Activated CD8-positive, alpha-beta T cell treated with anti-CD3 and anti-CD28 coated beads for 36 hours (primary cell): ENCODE measurements at places on chromosomes 3 and 15. TPM values are rescaled to one million over a fixed set of nuclear protein-coding genes. Genes with fewer than 3 reads are reported as not detected.

DNA sequence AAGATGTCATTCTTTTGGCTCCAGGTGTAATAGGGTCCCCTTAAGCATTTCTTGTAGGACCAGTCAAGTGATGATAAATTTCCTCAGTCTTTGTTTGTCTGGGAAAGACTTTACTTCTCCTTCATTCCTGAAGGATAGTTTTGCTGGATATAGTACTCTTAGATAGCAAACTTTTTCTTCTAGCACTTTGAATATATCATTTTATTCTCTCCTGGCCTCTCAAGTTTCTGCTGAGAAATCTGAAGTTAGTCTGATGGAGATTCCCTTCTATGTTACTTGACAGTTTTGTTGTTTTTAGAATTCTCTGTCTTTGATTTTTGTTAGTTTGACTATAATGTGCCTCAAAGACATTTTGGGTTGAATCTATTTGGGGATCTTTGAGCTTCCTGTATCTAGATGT lies 181.2 kb upstream of the HES1 start:
- DNase-seq: no peak

LMAN1L gene
- total RNA-seq: 0.11 TPM

GRCh38 chr15:62740141-62741004 lies 302.2 kb upstream of the TPM1 start:
- DNase-seq: no peak

GRCh38 chr15:39721893-39722292 lies 60.7 kb downstream of the FSIP1 start:
- no peak for DNase-seq

DNA sequence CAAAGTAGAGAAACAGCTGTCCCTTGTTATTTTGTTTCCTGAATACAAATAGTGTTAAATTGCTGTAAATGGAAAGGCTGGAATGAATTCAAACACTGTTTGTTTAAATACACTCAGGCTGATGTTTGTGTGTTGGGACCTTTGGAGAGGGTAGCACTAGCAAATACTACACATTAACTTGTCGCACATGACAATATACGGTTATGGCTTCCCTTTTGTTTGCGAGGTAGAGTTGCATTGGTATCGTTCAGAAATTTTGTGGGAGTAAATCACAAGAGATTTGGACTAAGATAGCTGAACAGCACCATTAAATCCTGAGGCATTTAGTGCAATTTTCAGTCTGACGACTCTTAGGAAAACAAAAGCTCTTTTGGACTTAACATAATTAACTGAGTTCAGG lies 213.0 kb upstream of the ROBO2 start:
- no peak for DNase-seq

DNA sequence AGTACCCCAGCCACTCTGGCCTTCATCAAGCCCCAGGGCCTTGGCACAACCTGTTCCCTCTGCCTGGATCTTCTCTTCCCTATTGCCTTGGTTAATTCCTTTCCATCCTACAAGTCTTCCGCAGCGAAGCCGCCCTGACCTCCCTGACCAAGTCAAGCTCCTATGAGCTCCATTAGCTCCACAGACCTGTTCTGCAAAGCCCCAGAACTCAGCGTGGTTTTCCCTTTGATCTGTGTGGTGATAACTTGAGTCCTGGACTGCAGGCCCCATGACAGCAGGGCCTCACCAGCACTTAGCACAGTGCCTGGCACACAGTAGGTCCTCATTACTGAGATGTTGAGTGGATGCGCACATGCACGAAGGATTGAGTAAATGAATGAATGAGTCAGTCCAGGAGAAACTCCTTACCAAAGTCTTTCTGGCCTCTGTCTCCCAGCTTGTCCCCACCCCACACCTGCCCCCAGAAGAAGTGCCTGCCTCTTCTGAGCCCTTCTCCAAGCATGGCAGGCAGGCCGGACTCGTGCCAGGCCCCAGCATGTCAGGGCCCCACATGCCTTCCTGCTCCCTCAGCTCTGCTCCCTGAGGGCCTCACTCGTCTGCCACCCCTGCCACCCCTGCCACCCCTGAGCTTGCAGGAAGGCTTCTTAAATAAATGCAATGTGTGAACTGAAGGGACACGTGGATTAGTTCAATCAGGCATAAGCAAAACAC lies 6.3 kb downstream of the ANPEP start:
- DNase-seq: no peak

DNA sequence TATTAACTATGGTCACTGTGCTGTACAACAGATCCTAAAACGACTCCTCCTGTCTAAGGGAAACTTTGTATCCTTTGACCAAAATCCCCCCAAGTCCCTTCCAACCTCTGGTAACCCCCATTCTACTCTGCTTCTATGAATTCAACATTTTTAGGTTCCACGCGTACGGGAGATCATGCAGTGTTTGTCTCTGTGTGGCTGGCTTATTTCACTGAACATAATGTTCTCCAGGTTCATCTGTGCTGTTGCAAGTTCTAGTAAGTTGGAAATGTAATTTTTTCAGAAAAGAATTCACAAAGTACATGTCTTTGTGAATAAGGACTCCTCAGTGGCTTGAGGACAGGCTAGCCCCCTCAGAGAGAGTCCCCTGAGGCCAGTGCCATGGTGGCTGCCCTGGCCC lies 66.1 kb downstream of the ATP10A start:
- no peak for DNase-seq

DNA sequence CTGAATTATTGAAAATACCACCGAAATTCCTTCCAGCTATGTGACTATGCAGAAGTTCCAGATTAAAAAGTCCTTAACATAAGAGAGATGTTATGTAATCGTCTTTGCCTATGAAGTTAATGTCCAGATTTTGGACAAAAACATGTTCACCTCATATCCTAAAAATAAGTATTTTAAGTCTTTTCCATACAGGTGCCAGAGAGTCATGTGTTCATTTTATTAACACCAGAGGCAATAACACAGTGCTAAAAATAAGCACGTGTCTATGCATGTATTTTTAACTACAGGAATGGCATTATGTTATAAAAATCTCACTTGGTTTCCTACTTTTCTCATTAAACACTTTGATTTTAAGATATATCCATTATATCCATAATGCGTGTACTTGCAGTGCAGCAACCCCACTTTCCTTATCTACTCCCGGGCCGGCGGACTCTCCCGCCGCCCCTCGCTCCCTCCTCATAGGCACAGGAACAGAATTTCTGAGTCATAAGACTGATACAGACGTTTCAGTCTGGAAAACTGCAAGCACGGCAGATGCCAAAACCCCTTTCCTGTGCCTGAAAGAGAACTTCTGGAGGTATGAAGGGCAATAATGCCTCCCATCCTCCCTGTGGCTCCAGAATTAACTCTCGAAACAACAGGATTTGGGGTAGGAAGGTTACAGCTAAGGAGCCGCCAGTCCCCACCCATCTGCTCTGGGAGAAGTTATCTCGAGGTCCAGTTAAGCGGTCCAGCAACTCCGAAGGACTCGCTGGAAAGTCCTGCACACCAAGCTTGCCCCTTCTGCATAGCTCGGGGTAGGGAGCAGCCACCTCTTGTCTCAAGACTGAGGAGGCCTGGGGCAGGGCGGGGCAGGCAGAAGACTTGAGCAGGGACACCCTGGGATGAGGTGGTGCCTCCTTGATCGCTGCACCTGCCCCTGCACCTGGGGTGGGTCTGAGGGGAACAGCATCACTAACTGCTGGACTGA lies 22.3 kb upstream of the PSTPIP1 start:
- DNase-seq: no peak

- DNase-seq: no peak
These were observed 30.5 kb upstream of the APH1B start for GRCh38 chr15:63246691-63247469.

DNA sequence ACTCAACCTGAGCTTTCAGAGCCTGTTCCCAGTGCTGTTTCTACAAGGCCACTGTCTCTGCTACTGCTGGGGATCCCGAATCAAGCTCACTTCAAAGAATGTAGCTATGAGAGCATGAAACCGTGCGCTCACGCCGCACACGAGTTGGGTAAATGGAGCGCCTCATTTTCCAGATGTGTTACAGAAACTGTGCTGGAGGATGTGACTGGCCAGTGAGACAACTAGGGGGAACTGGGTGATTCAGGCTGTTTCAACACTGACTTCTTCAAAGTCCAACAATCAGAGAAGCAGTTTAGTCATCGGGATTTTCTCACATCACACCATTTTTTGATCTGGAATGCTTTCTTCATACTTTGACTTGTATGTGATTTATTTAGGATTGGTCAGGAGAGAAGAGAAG lies 3.5 kb downstream of the ZNF710 start:
- DNase-seq: peak; percentile 43

GRCh38 chr3:23704298-23704697 lies 101.5 kb upstream of the UBE2E1 start:
- no peak for DNase-seq

STARD9 gene
- total RNA-seq: 4.8 TPM

- DNase-seq: no peak
These were observed 123.8 kb upstream of the TJP1 start for GRCh38 chr15:29945943-29946596.

GRCh38 chr3:115254492-115255196 lies 107.6 kb upstream of the ZBTB20 start:
- DNase-seq: no peak

DNA sequence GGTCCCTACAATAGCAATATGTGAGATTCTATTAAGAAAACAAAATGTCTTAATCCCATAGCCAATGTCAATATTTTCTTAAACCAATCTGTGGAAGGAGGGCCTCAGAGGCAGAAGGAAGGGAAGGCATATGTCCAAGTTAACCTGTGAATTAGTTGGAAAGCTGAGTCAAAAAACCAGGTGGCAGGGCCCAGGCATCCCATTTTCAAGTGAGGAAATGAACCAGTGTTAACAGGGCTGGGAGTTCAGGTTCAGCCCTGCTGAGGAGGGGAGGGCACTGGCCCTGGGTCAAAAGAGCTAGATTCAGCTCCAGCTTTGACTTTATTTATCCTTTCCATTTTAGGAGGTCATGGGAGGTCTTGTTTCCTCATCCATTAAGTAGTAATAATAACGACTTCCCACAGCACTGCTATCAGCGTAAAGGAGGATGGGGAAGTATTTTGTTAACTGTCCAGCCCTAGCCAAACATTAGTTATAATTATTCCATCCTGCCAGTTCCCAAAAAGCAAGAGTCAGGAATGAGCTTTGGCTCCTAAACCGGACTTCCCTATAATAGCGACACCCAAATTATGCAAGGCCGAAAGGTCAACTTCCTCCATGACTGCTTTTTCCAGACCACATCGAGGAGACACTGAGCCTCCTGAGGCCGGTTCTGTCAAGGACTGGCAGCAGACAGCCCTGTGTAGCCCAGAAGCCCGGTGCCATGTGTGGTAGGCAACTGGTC lies 3.2 kb downstream of the MASP1 start:
- DNase-seq: no peak

- DNase-seq: no peak
These were observed 85.6 kb downstream of the NBEAL2 start for GRCh38 chr3:47065058-47065457.

GRCh38 chr3:40292637-40293349 lies 16.7 kb upstream of the EIF1B start:
- DNase-seq: no peak

DNA sequence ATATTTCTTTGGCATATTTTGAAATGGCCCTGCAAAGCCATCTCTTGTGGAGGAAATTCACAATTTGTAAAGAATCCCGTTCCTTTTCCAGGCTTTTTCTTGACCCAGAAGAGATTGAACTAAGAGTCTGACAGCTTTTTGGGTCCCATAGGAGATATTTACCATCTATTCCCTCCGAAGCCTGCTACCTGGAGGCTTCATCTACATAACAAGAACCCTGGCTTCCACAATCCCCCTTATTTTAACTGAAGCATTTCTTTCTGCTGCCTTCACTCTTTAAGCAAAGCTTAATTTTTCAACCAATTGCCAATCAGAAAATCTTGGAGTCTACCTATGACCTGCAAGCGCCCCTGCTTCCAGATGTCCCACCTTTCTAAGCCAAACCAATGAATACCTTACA lies 248.1 kb upstream of the GADL1 start:
- DNase-seq: no peak

GRCh38 chr3:143565951-143566350 lies 282.3 kb downstream of the SLC9A9 start:
- DNase-seq: no peak

INAFM2 gene
- total RNA-seq: 16.9 TPM

SPESP1 gene
- total RNA-seq: 0.36 TPM

DNA sequence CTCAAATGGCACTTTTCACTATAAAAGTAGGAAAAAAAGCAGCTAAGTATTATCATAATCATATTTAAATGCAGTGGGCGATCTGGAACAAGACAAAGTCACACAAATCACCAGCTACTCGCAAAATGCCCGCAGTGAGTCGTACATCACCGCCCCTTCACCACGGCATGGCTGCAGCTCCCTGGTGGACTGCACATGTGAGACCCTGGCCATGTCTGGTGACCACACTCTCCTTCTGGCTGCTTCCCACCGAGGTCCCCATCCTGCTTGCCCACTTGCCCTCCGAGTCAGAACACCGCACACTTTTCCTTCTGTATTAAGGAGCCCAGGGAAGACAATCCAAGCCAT lies 38.6 kb downstream of the ACAA1 start:
- no peak for DNase-seq

DNA sequence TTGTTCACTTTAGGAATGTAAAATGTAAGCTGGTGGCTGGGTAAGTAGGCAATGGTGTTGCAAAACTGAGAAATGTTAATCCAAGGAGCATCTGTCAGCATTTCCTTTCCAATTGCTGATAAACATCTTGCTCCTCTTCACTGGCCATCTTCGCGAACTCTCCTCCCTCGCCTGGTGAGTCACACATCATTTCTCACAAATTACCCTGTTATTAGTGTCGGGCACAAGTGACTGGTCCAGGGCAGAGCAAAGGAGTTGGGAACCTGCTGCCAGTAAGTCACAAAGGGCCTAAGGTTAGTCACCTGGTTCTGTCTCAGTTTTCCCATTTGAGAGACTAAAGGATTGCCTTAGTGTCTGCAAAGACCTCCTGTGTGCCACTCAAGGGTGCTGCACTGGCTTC lies 13.0 kb downstream of the CERS3 start:
- no peak for DNase-seq

SEMA5B gene
- not detected for total RNA-seq

GRCh38 chr3:39188271-39189149 lies 3.9 kb downstream of the XIRP1 start:
- no peak for DNase-seq
